ENCODE measurements at places on chromosomes 16 and 17.

GRCh38 chr17:74892974-74893911 is at the start of gene FADS6:
TSS of gene FADS6 (minus strand) at chr17:74893633. CDS start at chr17:74893595, 38 bp downstream.
- no peak for DNase-seq

- no peak for DNase-seq
Measured at GRCh38 chr17:27417596-27418365, 38.5 kb upstream of the KSR1 start.

DNA sequence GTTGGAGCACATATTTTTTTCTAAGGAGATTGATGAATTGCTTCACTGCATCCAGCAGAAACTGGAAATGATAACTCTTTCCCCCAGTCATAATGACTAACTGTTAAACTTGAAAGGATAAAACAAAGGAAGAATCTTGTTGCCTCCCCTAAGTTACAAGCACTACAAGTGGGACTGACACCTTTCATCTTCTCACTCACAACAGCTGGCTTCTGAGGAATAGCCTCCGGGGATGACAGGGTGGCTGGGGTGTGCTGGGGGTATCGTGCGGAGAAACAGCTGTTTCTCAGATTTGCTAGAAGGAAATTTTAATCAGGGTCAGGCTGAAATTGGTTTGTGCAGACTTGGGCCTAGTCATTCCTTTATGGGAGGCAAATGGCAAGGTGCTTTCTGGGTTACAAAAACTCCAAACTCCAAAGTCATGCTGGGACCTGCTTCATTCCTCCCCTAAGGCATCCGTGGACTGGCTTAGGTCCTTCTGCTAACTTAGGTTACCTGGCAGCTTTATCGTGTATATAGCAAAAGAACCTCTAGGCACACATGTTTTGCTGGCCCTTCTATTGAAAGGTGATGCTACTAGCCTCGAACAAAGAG is 557.2 kb downstream of the TOX3 start:
- DNase-seq = no peak

DNA sequence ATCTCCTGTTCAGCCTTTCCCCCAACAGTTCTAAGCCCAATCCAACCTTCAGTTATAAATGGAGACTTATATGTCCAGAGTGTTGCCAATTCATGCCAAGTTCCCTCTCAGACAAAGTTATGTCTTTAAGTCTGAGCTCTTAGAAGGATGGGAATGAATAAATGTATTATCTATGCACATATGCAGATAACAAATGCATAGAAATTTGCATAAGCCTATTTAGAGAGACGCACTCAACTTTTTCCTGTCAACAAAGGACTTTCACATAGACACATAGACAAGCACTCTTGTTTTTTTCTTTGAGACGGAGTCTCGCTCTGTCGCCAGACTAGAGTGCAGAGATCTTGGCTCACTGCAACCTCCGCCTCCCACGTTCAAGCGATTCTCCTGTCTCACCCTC is 95.1 kb downstream of the SOX9 start:
- DNase-seq = no peak
